ENCODE measurements at places on chromosomes 2 and 18.
A peak's percentile ranks its signal among the peaks of the same experiment; 100 is the strongest.

- DNase-seq = no peak
Observed at GRCh38 chr18:42649331-42650035, 466.0 kb downstream of the RIT2 start.

DNA sequence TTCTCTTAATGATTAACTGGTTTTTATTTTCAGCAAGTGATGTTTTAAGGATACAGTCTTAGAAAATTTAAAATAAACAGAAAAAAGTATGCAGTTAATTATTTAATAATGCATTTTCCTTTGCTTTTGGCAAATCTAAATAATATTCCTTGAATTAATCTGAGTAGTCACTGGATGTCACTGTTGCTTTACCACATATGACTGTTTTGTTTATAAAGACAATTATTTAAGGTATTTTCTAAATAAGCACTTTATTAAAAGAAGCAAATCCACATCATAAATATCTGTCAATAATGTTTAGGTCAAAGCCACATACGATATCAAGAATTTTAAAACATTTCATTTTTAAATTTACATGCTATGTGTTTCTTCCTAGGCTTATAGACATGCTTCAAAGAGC lies 40.6 kb upstream of the TFPI start:
- no peak for DNase-seq

GRCh38 chr2:149160195-149160594 lies 121.7 kb downstream of the LYPD6B start:
- no peak for DNase-seq

GRCh38 chr2:230925443-230925878 lies 419 bp upstream of the GPR55 start:
- no peak for DNase-seq

GRCh38 chr2:7609556-7609955 lies 692.3 kb downstream of the RNF144A start:
- no peak for DNase-seq

DNA sequence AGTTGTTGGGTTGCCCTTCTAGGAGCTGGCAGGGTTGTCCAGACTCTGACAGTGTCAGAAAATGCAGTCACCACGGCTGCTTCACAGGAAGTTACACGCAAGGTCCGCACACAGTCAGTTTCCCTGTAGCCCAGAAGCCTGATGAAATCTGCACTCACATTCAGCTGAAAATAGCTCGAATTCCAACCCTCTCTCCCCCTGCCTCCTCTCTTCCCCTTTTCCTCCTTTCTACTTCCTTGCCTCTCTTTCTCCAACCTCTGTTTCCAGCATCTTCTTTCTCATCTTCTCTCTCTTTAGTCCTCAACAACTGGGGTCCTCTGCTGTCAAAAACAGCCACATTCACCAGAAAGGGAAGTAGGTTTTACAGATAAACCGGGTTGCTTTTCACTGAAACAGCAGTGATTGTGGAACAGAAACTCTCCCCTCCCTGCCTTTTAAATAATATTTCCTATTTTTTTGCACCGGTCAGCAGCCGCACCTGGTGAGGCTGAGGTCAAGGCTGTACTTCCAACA lies 69.3 kb downstream of the BCL11A start:
- no peak for DNase-seq

DNA sequence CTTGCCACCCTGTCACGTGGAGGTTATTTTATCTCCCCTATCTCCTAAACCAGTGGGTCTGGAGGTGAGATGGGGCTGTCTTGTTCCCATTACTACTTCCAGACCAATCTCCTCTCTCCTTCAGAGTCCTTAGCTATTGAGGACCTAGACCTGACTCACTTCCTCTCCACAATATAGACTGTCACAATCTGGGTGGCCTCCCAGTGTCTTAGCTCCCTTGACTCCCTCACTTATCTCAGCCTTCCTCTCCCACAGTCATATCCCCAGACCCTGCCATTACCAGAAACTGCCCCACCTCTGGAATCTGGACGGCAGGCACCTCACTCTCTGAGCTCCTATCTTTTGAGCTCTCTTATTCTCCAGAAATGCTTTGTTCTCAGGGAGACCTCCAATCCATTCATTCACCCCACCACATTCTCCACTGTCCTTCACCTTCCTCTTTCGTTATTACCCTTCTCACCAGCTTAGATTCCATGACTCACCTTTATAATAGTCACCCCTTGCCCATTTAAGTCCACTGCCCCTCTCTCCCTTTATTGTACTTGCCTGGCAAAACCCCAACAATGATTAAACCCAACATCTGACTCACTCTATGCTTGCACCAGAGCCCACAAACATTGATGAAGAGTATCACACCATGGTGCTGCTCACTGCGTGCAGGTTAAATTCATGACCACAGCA lies 23.3 kb upstream of the SIX3 start:
- no peak for DNase-seq

DNA sequence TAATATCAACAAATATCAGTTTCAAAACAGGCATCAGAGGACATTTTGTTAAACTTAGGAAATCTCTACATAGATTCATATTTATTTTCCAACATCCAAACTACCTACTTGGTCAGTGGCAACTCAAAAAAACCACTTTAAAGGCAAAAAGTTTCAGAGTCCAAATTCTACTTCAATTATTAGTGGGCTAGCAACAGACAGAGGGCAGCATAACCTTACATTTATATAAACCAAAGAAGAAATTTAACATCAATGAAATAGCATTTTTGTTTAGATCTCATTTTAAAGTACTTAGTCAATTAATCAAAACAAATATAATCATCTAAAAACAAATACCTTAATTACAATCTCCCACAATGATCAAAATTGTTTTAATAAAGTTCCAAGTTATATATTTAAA lies 33.3 kb downstream of the RTTN start:
- no peak for DNase-seq

DNA sequence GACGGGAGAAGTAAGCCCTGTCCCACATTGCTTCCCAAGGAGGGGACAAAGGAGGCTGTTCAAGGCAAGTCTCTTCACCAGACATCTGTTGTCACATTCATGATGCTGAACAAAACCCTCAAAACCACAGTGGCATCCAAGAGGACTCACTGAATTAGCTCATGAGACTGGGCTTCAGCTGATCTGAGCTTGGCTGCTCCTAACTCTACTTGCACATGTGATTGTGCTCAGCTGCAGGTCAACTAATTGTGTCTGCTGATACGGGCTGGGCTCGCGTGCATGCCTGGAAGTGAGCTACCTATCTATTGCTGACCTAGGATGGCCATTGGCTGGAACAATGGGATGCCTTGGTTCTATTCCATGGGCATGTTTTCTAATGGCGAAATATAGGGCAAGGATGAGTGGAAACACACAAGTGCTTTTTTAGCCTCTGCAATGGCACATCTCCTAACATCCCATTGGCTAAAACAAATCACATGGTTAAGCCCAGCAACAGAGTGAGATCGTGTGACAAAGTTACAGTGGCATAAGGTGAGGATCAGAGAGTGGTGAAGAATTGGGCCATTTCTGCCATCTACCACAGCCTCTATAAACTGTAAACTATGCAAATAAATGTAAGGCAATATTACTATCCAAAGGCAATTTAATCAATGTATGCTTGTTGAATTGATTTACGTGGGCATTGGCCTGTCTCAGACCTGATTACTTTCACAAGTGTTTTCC lies 52.9 kb upstream of the CAPN13 start:
- DNase-seq = no peak

GRCh38 chr2:233387667-233388528 lies 33.6 kb downstream of the DGKD start:
- DNase-seq = peak; percentile 96

GRCh38 chr2:64661741-64662169 lies 8.0 kb upstream of the SERTAD2 start:
- DNase-seq = no peak

DNA sequence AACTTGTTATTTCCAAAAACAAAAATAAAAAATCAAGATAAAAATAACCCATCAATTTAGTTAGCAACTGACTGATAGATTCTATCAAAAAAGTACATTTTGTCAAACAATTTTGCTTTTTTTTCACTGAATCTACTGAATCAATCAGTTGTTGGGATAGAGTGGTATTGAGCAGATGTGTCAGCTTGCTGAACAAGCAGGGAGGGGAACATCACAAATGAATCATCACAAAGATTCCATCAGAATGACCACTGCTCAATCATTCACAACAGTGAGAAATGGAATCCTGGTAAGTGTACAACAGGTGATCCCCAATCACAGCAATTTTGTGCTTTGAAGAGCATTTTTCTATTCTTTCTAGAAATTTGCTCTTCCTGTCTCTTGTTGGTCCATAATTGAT lies 12.3 kb upstream of the SLC14A2 start:
- no peak for DNase-seq

DNA sequence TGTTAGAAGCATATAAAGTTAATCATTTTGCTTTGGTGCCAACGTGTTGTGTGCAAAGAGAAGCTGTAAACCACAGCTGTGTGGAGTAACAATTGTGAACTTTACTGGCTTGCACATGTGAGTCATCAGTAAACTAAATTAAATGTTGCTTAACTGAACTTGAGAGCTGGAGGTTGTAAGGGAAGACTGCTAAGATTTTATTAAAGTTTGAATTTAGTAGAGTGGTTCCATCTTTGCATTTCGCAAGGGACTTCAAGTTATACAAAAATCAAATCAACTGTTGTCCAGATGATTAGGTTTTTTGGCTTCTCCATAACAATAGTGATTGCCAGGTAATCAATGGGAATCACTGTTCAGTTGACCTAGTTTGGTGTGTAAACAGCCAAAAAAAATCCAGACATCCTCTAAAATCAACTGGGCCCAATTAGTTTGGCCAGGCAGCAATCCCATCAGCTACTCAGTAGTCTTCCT lies 247.4 kb downstream of the MYO3B start:
- DNase-seq = peak; percentile 12

DNA sequence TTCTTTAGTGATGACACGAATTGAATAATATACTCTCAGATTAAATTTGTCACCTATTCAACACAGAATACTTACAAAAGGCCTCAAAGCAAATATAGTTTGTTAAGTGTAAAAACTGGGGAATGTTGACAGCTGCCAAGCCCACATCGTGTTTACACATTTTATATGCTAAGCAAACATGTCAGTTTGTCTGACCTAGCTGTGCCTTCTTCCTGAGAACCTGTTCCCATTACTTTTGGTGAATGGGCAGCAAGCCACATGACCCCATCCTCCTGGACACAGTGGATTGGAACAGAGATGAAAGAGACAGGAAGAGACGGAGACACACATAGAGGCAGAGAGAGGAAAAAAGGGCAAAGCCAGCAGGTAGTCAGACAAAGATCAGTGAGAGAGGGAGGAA lies 22.9 kb upstream of the CUL3 start:
- DNase-seq = no peak

DNA sequence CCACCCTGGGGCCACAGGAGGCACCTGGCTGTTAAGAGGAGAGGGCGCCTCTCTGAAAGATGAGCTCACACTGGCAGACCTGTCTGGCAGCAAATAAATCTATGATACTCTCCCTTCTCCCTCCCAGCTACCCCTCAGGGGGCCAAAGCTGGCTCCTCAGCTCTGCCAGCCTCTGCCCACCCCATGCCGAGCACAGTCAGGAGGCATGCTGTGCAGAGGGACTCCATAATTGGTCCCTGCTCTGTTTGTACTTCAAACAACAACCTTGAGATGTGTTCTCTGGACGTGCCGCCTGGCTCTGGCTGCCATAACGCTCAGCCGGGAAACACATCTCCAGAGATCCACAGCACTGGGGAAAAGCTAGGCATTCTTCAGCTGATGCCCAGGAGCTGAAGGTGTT lies 126.7 kb downstream of the GALNT14 start:
- no peak for DNase-seq

DNA sequence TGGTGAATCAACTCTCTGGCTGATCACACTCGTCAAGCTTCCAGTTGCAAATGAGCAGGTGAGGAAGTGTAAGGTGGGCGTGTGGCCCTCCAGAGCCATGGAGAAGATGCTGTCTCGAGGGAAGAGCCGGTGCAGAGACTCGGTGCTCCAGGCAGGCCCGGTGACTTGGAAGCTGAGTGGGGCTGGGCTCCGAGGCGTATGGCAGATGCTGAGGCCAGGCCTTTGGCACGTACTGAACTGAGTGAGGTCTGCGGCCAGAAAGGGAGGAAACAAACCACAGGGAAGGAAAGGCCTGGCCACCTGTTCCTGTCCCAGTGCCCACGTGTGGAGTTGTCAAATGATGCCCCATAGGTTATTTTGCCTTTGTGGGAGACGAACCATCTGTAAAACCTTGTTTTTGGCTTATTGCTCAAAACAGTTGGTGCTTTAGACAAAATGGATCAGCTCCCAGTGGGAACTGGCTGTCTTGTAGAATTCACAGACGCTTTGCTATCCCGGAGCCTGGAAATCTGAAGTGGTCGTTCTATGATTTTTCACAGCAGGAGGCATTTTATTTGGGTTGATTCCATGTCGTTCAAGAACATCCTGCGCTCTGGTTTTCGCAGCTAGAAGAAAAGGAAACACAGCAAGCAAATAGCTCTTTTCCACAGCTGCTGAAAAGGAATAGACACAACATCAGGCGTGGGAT lies 117.5 kb upstream of the TMEM18 start:
- no peak for DNase-seq

DNA sequence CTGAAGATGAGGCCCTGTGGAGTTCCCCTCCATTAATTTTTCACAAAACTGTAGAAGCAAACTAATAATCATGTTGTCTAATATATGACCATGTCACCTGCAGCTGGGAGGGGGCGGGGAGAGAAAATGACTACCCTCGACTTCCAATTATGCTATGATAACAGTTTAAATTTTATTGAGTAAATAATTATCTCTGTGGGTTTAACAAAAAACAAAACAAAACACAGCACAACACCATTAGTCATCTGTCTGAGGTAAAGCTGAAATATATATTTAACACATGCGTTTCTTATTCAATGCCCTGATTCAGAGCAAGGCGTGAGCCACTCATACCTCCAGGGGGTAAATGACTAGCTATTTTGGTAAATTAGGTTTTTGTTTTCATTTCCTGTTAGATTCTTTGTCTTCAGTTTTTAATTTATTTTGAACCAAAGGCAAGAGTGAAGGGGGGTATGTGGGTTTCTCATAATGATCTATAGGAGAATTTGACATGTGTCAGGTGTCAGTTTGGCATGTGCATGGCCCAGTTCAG lies 77.4 kb upstream of the ZCCHC2 start:
- no peak for DNase-seq

- no peak for DNase-seq
Observed at GRCh38 chr18:34742891-34743341, 32.8 kb downstream of the DTNA start.

GRCh38 chr2:144449028-144449406 lies 70.9 kb downstream of the ZEB2 start:
- no peak for DNase-seq

Data from stomach (tissue), 19 donors.